Neural cell (in vitro differentiated cells): ENCODE measurements at places on chromosomes 1 and 21. TPM values are rescaled to one million over a fixed set of nuclear protein-coding genes. Genes with fewer than 3 reads are reported as not detected.

Gene GJA9
- polyA plus RNA-seq, result not detected in 2 replicates

Gene CCDC185
- not detected in 2 replicates for polyA plus RNA-seq

Gene ATP1A4
- not detected in 2 replicates for polyA plus RNA-seq

Gene CAP1
- polyA plus RNA-seq, result 162 and 168 TPM in 2 replicates

Gene ECM1
- polyA plus RNA-seq, result 2.3 and 4.2 TPM in 2 replicates

Gene MYBPH
- polyA plus RNA-seq, result not detected in 2 replicates

Gene OR10R2
- not detected in 2 replicates for polyA plus RNA-seq

Gene OR14K1
- not detected in 2 replicates for polyA plus RNA-seq

Gene TCHHL1
- polyA plus RNA-seq, result not detected in 2 replicates

Gene BATF3
- polyA plus RNA-seq, result 0.82 and 3.0 TPM in 2 replicates

Gene EXO1
- polyA plus RNA-seq, result 0.32 and 0.92 TPM in 2 replicates

Gene PPM1J
- polyA plus RNA-seq, result 0.16 and 1.7 TPM in 2 replicates

Gene OR2L5
- polyA plus RNA-seq, result 0.10 TPM in 1 of 2 replicates, not detected in the other

Gene DYNLT4
- polyA plus RNA-seq, result not detected in 2 replicates

Gene FCER1G
- polyA plus RNA-seq, result 3.5 TPM in 1 of 2 replicates, not detected in the other

Gene LCE3E
- polyA plus RNA-seq, result not detected in 2 replicates

Gene MTF1
- polyA plus RNA-seq, result 3.7 and 3.8 TPM in 2 replicates

Gene C1orf74
- 1.4 and 2.8 TPM in 2 replicates for polyA plus RNA-seq

Gene RPF1
- polyA plus RNA-seq, result 64.3 and 65.1 TPM in 2 replicates

Gene FCGR1A
- not detected in 2 replicates for polyA plus RNA-seq

Gene GJC2
- polyA plus RNA-seq, result 1.7 and 2.3 TPM in 2 replicates

Gene BLACAT1
- polyA plus RNA-seq, result 5.6 and 6.0 TPM in 2 replicates

Gene DCST1
- not detected in 2 replicates for polyA plus RNA-seq

Gene TIMM17A
- polyA plus RNA-seq, result 91.7 and 107 TPM in 2 replicates

Gene ABCA4
- polyA plus RNA-seq, result not detected in 2 replicates

Gene OR2AK2
- polyA plus RNA-seq, result not detected in 2 replicates

Gene BCL2L15
- 2.6 and 4.7 TPM in 2 replicates for polyA plus RNA-seq

Gene HOOK1
- polyA plus RNA-seq, result 25.5 and 27.5 TPM in 2 replicates

Gene CRYBG2
- 0.18 and 2.5 TPM in 2 replicates for polyA plus RNA-seq

Gene SLC45A3
- polyA plus RNA-seq, result 0.53 and 0.72 TPM in 2 replicates

Gene CFHR3
- not detected in 2 replicates for polyA plus RNA-seq

Gene SPATA45
- polyA plus RNA-seq, result 1.8 TPM in 1 of 2 replicates, not detected in the other

Gene MX2
- not detected in 2 replicates for polyA plus RNA-seq

Gene ZFP69B
- 18.2 and 21.6 TPM in 2 replicates for polyA plus RNA-seq

Gene EFNA1
- 0.50 TPM in 1 of 2 replicates, not detected in the other for polyA plus RNA-seq

Gene DCAF8
- 153 TPM in 2 replicates for polyA plus RNA-seq

Gene ANGPTL3
- not detected in 2 replicates for polyA plus RNA-seq

Gene LDLRAD1
- polyA plus RNA-seq, result not detected in 2 replicates

Gene KRTAP21-2
- not detected in 2 replicates for polyA plus RNA-seq

Gene PM20D1
- not detected in 2 replicates for polyA plus RNA-seq

Gene CFAP298
- polyA plus RNA-seq, result 101 and 105 TPM in 2 replicates

Gene C1orf146
- polyA plus RNA-seq, result not detected in 2 replicates

Gene FCAMR
- not detected in 2 replicates for polyA plus RNA-seq

Gene NIPAL3
- 9.6 and 11.6 TPM in 2 replicates for polyA plus RNA-seq

Gene APCS
- polyA plus RNA-seq, result not detected in 2 replicates

Gene SYT14
- 20.1 and 21.9 TPM in 2 replicates for polyA plus RNA-seq

Gene CD34
- not detected in 2 replicates for polyA plus RNA-seq
